Thyroid gland (tissue), 4 donors: ENCODE measurements at places on chromosomes 2 and 18. TPM values are rescaled to one million over a fixed set of nuclear protein-coding genes. Genes with fewer than 3 reads are reported as not detected.

Gene SERPINB10
- not detected for total RNA-seq

Gene SEPTIN10
- 61.7 TPM for total RNA-seq

Gene FAM228A
- 1.3 TPM for total RNA-seq

Gene ZNF385B
- 2.3 TPM for total RNA-seq

Gene DSEL
- 8.2 TPM for total RNA-seq

Gene ANKRD44
- total RNA-seq, result 25.8 TPM

Gene DOCK10
- total RNA-seq, result 4.6 TPM
